ENCODE measurements at places on chromosomes 7 and 10.

DNA sequence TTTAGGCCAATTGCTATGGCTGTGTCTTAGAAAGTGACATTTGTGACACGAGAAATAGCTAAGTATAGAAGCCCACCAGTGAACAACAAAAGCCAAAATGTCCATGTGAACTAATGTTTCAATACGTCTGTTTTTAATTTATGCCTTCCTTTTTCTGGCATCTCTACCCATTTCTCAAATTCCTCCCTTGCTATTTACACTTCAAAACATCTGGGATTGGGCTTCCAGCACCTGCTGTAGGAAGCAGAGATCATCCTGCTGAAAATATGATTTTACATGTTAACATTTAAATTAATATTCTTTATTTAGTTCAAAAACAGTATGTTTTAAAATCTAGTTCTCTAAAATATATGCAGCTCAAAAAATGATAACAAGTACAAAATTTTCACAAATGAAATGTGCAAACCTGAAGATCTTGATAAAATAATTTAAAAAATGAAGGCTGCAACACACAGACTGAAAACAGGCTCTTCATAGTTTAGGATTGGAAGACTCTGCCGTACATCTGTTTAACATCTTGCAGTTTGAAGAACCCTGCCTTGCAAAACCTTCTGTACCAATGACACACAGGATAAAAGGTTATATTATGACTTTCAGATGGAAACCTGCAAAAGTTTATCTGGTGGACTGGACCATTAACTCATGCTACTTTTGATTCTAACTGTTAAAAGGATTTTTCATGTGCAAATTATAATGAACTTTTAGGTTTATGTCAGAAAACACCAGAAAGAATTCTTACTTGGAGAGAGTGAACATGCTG is 408.4 kb downstream of the SUGCT start:
- DNase-seq: no peak

DNA sequence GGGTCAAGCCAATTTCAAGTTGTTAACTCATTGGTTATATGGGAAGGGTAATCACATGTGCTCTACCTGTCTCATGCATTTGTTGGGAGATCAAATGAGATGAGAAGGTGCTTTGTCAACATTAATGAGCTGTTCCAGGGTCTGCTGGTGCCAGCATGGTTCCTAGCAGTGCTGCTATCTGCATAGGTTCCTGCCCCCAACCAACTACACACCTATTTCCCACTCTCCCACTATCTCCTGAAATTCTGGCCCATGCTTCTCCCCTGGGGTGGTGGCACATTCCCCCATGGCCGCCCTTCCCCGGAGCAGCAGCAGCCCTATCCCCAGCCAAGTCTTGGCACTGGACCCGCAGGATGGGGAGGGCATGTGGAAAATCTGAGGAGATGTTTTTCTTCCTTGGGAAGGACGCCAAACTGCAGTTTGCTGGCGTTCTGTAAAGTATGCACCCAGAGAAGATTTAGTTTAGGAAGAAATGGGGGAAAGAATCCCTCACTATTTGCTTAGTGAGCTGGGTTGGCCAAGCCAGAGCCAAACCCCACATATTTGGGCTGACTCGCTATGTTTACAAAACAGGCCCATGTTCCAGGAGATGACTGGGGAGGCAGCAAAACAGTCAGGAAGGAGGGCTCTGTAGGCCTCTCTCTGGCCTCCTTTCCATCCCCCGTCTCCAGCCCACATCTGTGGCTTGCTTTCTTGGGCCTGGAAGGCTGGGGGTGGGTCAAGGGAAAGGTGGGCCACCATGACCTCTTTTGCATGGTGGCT is 42.5 kb downstream of the PPP1R3C start:
- DNase-seq: no peak

DNA sequence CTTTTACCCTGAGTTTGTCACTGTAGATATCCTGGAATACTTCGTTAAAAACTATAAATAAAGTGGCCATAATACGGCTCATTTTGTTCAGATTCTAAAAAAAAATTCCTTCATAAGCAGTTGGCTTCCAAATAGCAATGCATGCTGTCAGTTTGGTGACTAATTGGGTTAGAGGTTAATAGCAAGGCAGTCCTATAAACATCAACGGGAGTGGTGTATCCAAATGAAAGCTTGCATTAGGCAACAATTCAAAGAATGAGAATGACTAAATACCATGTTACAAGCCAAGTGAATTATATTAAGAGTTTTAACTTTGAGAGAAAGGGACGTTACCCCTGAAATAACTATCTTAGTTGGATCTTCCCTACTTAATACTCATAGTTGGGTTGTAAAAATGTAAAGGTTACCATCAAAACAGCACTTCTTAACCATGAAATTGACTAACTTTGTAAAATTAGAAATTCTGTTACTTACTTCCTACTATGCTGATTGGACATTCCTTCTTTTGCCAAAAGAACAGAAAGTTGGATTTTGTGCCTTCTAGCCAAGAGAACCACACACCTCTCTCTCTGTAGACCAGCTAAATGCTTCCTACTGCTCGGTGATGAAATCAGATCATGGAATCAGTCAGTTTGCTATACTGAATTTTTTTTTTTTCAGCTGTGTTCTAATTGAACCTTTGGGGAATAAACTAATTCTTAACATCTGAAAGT is 98.0 kb downstream of the KAT6B start:
- no peak for DNase-seq

- DNase-seq: no peak
These were observed 100.7 kb upstream of the WAC start for GRCh38 chr10:28432210-28432676.

DNA sequence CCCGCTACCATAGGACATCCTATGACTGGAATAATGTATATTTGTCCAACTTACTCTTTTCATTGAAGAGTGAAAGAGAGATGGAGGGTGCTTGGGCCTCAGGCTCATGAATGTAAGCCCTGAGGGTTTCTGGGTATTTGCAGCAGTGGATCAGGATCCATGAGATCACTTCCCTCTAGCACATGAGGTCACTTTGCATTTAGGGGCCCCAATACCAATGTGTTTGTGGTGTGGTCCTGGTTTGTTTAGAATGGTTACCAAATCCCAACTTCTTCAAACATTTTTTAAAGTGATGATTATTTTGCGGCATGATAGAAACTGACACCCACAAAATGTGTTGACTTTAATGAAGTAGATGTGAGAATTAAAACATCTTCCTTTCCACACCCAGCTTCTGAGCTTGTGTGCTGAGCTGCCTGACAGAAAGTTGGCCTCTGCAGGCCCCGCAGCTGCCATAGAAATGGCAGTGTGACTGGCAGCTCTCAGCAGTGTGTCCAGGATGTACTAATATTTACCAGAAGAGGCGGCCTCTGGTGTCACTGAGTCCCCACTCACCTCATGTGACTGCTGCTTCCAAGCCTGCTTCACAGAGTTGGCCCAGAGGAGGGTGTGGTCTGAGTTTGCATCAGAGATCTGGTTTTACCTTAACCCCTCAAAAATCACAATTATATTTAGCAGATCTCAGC is 447.6 kb upstream of the NPVF start:
- no peak for DNase-seq
